ENCODE measurements at places on chromosomes 16 and 17.

GRCh38 chr17:79750650-79751545, 20.2 kb downstream of the ENPP7 start:
- no peak for DNase-seq

GRCh38 chr17:58529275-58529674, 14.8 kb upstream of the MTMR4 start:
- no peak for DNase-seq

DNA sequence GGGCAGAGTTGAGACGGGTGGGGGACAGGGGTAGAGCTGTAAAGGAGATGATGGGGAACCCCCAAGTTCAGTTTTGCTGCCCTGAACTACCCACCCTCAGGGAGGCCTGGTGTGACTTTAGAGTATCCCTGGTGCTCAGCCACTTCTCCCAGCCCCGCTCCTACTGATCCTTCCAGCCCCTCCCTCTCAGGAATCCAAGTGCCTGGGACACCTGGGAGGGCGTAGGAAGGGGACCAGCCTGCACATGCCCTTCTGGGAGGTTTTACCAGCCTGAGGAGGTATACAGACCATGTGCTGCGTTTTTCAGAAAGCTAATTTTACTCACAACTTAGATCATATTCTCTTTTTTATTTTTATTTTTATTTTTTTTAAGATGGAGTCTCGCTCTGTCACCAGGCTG, 4.1 kb downstream of the ST6GALNAC2 start:
- no peak for DNase-seq

DNA sequence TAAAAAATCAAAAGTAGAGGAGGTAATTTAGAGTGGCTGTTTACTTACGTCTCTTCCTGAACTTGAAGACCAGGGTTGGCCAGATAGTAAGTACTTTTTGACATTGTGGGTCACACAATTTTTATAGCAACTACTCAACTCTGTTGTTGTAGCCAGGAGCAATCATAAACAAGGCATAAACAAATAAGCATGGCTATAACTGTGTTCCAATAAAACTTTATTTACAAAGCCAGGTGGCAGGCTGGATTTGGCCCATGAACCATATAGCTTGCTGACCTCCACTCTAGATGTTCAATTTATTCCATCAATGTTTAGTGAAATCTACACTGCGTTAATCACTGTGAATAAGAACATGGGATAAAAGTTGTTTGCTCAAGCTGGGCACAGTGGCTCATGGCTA, 500.4 kb upstream of the ERCC4 start:
- no peak for DNase-seq

DNA sequence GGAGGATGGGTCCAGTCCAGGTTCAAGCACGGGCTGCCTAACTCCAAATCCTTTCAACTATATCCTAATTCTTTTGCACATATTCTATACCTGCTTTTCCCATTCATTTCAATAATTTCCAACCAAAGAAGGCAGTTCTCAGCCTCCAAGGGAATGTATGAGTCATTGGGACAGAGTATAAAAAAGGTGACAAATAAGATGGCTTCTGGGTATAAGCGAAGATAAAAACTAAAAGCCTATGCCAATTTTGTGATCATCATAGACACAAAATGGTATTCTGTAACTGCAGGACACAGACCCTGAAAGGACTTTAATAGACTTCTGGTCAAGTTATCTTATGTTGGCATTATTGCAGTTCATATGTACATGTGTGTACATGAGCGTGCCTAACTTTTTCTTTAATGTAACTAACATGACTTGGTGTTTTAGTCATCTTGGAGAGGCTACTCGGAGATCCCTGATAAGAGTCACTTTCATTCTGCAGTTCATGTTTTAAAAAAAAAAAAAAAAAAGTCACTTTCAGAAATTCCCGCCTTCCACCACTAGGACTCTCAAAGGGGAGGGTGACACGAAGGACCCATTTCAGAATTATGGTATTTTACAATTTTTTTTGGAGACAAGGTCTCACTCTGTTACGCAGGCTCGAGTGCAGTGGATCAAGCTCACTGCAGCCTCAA, 17.3 kb downstream of the COG1 start:
- peak; percentile 31 for DNase-seq

GRCh38 chr16:9437115-9437514, 345.7 kb downstream of the HAPSTR1 start:
- DNase-seq = peak; percentile 11

DNA sequence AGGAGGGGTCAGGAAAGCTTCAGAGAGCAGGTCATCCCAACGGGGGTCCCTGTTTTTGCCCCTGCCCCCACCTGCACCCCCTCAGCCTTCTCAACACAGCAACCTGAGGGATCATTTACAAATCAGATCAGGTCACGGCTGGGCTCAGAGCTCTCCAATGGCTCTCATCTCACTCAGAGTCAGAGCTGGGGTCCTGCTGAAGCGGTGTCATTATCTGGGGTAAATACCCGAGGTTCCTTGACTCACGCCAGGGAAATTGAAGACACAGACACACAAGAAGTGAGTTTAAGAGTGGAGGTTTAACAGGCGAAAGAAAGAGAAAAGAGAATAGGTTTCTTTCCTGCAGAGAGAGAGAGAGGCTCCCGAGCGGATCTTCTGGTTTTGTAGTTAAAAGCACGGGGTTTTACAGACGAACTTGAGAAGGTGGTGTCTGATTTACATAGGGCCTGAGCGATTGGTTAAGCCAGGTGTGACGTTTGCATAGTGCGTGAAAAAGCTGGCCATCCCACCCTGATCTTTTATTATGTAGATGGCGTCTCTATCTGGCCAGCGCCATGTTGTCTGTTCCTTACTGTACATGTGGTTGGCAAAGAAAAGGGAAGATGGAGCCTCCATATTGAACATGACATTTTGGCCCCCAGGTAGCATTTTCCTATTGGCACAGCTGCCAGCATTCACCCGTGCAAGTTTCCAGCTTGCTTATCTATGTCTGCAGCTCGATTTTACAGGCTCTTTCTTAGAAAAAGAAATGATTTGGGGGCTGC, 51.4 kb downstream of the WSB1 start:
- no peak for DNase-seq

- peak; percentile 75 for DNase-seq
Measured at GRCh38 chr17:57455063-57455914, 199.0 kb downstream of the MSI2 start.

DNA sequence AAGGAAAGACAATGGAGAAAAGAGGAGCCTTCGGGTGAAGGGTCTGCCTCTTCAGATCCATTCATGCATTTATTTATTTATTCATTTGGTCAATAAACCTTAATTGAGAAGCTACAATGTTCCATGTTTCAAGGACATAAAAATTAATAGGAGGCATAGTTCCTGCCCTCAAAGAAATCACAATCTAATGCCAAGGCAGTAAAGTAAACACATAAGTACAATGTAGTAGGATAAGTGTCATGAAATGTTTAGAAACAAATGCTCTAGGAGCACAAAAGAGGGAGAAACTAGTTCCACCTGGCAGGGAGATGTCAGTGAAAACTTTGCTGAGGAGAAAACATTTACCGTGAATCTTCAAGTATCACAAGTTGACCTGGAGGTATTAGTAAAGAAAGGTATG, 103.5 kb upstream of the NOG start:
- DNase-seq = no peak

- no peak for DNase-seq
Measured at GRCh38 chr16:89808475-89808874, 8.0 kb downstream of the FANCA start.

GRCh38 chr16:3964686-3965290, 84.3 kb upstream of the CREBBP start:
- DNase-seq = no peak

DNA sequence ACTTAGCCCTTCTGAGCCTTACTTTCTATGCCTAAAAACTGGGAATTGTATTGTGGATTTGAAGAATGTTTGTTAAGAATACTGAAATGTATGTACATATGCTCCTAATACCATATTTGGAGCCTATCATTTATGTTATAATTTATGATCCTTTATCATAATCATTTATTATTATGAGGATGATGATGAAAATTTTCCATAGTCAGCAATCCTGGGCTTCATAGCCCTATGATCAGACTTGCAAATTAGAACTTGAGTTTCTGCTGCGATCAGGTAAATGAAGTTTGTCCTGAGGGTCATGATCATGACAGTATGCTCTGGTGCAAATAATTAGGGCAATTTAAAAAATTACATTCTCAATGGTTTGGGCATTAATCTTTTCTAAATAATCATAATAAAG, 147.4 kb downstream of the CA10 start:
- no peak for DNase-seq

GRCh38 chr16:67423611-67424260, 7.2 kb upstream of the HSD11B2 start:
- no peak for DNase-seq

DNA sequence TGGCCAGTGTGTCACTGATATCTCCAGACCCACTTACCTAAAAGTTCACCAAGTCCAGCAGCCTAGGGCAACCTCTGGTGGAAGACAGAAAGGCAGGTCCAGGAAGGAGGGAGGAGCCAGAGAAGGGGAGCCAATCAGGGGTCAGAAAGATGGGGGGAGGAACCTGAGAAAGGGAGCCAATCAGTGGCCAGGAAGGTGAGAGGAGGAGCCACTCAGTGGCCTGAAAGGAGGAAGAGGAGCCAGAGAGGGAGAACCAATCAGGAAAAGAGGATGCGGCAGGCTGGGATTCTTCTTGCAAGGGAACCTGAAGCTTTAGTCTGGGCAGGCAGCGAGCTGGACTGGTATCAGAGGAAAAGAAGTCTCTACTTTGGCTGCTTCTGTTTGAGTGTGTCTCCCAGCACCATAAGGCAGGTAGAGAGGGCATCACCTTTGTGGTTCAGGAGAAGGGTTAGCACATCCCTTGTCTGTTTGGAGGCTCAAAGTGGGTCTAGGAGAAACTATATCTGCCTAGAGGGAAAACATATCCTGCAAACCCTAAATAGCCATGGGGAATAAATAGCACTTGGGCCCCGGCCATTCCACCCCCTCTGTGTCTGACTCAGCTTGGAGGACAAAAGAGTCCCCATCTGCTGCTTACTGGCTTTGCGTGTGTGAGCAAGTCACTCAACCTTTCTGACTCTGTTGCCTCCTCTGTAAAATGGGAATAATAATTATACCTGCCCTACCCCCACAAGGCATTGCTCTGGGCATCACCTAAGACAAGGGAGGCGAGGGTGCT, 43.4 kb upstream of the CRHR1 start:
- peak; percentile 55 for DNase-seq

- peak; percentile 72 for DNase-seq
Measured at GRCh38 chr16:995087-995486, 13.5 kb downstream of the SOX8 start.

DNA sequence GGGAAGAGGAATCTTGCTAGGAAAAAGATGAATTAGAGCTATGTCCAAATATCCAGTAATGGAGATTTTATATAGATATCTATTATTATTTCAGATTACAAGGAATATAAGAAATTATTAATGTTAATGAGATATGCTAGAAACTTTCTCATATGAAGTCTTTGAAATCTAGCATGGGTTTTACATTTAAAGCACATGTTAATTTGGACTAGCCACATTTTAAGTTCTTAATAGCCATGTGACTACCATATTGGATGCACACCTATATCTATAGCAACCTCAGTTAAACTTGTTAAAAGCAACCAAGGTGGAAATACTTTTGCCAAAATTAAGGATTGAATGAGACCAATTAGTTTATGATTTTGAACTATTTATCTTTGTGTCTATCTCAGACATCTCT, 86.7 kb upstream of the CNTNAP4 start:
- no peak for DNase-seq

DNA sequence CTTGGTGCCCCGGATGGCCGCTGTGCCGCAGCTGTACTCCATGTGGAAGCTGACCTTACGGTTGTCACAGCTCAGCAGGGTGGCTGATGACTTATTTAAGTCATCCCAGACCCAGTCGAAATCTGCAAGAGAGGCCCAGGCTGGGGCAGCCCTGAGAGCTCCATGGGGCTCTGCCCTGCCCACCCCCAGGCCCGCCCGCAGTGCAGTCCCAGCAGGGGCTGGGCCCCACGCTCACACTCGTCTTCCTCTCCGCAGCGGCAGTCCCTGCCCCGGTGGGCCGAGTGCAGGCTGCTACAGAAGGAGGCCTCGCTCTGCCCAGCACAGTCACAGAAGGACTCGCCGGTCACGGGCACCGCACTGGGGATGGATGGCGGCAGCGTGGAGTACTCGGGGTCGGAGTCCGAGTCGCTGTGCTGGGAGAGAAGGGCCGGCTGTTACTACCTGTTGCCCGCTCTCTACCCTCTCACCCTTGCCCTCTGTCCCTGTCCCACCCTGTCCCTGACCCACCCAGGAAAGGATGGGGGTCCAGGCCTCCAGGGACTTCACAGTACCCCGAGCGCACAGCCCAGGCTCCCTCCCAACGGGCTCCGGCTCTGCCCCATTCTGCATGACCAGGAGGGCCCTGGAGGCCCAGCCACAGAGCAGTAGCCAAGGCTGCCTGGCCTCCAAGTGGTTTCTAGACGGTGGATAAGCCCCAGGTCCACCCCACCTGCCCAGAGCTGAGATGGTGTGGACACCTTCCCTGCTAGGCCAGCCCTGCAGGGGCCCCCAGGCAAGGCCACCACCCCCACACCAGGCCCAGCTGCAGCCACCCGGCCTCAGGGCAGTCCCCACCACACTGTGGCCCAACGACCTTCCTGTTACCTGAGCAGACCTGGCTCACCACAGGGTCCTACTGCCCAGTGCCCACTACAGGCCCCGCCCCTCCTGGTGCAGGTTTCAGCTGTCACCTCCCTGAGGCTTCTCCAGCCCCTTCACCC, 3.9 kb downstream of the SPSB3 start:
- no peak for DNase-seq

DNA sequence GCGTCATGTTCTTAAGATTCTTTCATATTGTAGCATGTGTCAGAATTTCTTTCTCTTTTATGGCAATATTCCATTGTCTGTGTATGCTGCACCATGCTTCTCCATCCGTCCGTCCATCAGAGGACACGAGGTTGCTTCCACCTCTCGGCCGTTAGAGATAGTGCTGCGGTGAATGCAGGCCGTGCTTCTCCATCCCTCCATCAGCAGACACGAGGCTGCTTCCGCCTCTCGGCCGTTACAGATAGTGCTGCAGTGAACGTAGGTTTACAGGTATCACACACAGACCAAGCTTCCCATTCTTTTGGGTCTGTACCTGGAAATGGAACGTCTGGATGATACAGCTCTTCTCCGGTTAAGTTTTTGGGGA, 113.5 kb downstream of the CMIP start:
- no peak for DNase-seq

DNA sequence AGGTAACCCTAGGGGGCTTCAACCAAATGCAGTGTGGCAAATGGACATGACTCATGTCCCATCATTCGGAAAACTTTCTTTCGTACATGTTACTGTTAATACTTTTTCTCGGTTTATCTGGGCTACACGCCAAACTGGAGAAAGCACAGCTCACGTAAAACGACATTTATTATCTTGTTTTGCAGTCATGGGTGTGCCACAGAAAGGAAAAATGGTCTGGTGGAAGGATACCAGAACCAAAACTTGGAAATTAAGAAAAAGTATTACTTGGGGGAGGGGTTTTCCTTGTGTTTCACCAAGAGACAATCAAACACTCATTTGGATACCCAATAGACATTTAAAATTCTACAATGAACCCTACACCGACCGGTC, 23.6 kb downstream of the ALOX15B start:
- no peak for DNase-seq

GRCh38 chr17:48577946-48578615, at the start of gene HOXB4:
TSS of gene HOXB4 (minus strand) at chr17:48578350. CDS start at chr17:48578319, 31 bp downstream.
- DNase-seq = peak; percentile 80

- no peak for DNase-seq
Measured at GRCh38 chr16:86618431-86619238, 40.3 kb downstream of the FOXL1 start.

- DNase-seq = no peak
Measured at GRCh38 chr17:29653995-29654714, 31.4 kb upstream of the CORO6 start.
